ENCODE measurements at places on chromosomes 16 and 17. TPM values are rescaled to one million over a fixed set of nuclear protein-coding genes. Genes with fewer than 3 reads are reported as not detected.

GRCh38 chr17:78665952-78666920, 89.0 kb upstream of the DNAH17 start:
- DNase-seq, result peak; percentile 64
- H3K36me3 ChIP-seq, result no peaks in the 10 kb centered on the region
- H3K4me3 ChIP-seq, result no peak overlapping the region
- H3K27ac ChIP-seq, result peak overlapping the region; percentile 60
- H3K4me1 ChIP-seq, result peaks cover 12% of the 10 kb centered on the region

GRCh38 chr17:51427856-51428255, 167.5 kb downstream of the UTP18 start:
- no peak overlapping the region for H3K27ac ChIP-seq
- H3K4me3 ChIP-seq, result no peak overlapping the region
- no peak for DNase-seq
- no peaks in the 10 kb centered on the region for H3K4me1 ChIP-seq
- H3K27me3 ChIP-seq, result no peaks in the 10 kb centered on the region

DNA sequence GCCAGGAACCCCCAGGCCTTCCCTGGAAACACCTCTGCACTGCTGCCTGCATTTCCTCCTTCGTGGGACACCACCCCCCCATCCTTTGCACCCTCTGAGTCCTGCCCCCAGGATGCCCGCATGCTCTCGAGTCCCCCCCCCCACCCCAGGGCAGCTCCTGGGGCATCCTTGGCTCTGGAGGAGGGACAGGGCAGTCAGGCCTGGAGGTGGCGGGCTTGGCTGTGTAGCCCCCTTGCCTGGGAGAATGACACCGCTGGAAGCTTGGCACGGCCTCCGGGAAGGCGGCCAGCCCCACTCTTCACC, 98.9 kb upstream of the GSE1 start:
- H3K4me3 ChIP-seq, result no peak overlapping the region
- no peaks in the 10 kb centered on the region for H3K36me3 ChIP-seq
- no peaks in the 10 kb centered on the region for H3K27me3 ChIP-seq

GRCh38 chr17:1060991-1061390, 64.1 kb downstream of the TIMM22 start:
- H3K27ac ChIP-seq, result peak overlapping the region; percentile 36
- no peak overlapping the region for H3K4me3 ChIP-seq
- peaks cover 80% of the 10 kb centered on the region for H3K36me3 ChIP-seq
- peak; percentile 87 for DNase-seq
- no peaks in the 10 kb centered on the region for H3K27me3 ChIP-seq
- H3K4me1 ChIP-seq, result peaks cover 10% of the 10 kb centered on the region

CCDC154 gene
- total RNA-seq, result not detected
